ENCODE measurements at places on chromosomes 4 and X.

GRCh38 chrX:9848718-9849479, 62.7 kb downstream of the SHROOM2 start:
- no peak for DNase-seq

DNA sequence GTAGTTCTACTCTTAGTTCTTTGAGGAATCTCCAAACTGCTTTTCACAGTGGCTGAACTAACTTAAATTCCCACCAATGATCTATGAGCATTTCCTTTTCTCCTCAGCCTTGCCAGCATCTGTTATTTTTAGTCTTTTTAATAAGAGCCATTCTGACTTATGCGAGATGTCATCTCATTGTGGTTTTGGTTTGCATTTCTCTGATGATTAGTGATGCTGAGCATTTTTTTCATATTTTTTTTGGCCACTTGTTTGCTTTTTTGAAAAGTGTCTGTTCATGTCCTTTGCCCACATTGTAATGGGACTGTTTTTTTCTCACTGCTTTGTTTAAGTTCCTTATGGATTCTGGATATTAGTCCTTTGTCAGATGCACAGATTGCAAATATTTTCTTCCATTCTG, 21.5 kb upstream of the PHKA1 start:
- no peak for DNase-seq

DNA sequence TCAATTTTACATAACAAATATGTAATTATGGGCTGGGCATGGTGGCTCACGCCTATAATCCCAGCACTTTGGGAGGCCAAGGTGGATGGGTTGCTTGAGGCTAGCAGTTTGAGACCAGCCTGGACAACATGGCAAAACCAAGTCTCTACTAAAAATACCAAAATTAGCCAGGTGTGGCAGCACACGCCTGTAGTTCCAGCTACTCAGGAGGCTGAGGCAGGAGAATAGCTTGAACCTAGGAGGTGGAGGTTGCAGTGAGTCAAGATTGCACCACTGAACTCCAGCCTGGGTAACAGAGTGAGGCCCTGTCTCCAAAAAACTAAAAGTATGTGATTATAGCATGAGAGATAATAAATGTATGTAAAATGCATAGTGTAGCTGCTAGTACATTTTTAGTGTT, 229.0 kb downstream of the PPARGC1A start:
- DNase-seq = no peak

GRCh38 chr4:153785910-153786721, 2.8 kb downstream of the SFRP2 start:
- no peak for DNase-seq

DNA sequence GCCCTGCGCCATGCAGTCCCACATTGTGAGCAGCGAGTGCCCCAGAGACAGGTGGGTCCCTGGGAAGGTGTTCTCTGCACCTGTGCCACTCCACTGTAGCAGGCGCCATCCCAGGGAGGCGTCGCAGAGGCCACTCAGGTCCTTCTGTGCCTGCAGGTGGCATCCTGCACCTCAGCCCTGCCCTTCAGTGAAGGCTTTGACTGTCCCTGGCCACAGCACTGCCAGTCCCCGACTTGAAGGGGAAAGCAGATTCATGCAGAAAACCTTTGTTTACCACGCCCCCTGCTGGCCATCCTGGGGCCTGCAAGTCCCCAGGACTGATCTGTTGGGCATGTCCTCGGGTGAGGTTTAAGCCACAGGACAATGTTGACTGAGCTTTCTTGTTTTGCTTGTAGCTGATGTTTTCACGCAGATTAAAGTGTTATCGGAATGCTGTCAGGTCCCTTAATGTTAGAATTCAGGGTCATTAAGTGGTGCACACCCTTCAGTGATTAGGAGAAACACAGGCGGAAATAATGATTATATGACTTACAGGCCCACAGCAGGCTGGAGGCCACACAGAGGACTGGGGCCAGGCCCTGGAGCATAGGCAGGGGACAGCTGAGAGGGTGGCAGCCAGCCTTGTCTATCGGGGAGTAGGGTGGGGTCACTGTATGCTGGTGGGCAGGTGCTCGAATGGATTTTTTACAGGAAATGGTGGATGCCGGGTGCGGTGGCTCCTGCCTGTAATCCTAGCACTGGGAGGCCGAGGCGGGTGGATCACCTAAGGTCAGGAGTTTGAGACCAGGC, 5.0 kb downstream of the TACC3 start:
- DNase-seq = peak; percentile 87

Measured in naive thymus-derived CD4-positive, alpha-beta T cell (primary cell).